HAP-1 (cell line): ENCODE measurements at places on chromosomes 4 and X.

GRCh38 chr4:243426-243825, 61.8 kb downstream of the ZNF732 start:
- DNase-seq = no peak

DNA sequence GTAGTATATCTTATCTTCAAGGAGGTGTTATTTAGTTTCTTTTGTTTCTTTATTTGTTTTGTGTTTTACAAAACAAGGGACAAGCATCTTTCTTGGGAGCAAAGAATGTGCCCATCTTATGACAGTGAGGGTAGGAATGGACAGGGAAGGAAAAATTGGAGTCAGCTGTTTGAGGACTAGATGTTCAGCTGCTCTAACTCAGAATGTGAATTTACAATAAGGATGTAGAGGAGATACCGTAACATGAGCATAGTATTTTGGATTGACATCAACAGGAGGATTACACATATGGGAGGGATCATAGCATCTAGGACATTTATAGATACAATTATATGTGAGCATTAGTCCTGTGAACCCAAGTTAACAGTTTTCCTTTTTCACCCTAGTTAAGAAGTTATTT, 89.0 kb upstream of the GK2 start:
- DNase-seq = no peak

DNA sequence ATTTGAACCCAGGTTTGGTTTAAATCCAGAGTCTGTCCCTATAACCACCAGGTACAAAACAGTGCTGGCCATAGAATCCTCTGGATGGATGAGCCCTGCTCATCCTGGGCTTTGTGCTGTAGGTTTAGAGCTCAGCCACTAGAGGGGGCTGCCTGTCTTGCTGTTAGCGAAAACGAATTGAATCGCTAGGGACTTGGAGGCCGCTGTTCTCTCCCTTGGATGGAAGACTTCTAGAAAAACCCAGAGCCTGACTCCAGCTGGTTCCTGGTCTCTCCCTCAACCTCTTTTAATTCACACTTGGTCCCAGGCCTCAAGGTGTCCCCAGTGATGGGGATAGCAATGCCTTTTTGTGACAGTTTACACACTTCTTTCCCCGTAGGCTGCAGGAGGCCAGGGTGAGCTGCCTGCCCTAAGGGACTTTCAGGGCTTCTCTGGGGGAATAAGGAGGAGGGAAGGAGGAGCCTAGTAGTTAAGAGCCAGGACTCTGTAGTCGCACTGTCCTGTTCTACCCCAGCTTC, 8.7 kb downstream of the RIPPLY1 start:
- peak; percentile 85 for DNase-seq

DNA sequence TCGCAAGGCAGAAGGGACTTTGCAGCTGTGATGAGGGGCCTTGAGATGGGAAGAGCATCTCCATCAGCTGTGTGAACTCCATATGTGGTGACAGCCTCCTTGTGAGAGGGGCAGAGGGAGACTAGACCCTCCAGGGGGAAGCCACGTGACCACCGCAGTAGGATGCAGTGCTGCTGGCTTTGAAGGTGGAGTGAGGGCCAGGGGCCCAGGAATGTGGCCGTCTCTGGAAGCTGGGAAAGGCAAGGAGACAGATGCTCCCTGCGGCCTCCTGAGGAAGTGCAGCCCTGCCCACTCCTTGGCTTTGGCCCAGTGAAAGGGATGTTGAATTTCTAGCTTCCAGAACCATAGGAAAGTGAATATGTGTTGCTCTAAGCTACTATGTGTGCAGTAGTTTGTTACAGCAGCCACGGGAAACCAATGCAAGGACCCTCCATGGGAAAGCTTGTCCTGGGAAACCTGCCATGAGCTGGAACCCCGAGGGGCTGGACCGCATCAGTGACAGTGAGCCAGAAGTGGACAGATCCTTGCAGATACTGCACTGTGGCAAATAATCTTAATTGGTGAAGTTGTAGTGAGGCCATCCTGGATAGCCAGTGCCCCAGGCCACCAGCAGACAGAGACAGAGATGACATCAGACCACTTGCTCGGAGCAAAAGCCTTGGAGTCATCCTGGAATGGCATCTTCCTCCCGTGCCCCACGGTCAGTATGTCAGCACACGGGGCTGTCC, 35.4 kb upstream of the SORCS2 start:
- no peak for DNase-seq

DNA sequence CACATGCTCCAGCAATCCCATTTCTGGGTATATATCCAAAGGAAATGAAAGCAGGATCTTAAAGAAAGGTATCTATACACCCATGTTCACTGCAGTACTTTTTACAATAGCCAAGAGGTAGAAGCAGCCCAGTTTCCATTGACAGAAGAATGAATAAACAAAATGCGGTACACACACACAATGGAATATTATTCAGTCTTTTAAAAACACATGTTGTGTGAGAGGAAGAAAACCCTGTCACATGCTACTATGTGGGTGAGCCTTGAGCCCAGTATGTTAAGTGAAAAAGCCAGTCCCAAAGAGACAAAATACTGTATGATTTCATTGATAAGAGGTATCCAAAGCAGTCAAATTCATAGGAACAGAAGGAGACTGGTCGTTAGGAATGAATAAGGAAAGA, 6.3 kb downstream of the ANXA3 start:
- no peak for DNase-seq

DNA sequence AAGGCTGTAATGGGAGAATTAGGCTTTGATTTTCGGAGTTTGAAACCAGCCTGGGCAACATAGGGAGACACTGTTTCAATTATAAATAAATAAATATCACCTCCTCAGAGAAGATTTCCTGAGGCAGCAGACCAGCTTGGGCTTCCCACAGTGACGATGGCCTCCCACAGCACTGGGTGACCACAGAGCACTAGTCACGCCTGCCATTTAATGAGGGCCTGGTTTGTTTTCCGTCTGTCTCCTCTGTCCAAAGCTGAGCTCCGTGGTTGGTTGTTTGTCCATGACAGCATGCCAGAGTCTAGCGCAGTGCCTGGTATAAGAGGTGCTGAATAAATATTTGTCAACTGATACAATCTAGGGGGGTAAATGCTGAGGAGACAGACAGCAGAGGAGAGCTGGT, 10.4 kb upstream of the PDGFRA start:
- DNase-seq = no peak

DNA sequence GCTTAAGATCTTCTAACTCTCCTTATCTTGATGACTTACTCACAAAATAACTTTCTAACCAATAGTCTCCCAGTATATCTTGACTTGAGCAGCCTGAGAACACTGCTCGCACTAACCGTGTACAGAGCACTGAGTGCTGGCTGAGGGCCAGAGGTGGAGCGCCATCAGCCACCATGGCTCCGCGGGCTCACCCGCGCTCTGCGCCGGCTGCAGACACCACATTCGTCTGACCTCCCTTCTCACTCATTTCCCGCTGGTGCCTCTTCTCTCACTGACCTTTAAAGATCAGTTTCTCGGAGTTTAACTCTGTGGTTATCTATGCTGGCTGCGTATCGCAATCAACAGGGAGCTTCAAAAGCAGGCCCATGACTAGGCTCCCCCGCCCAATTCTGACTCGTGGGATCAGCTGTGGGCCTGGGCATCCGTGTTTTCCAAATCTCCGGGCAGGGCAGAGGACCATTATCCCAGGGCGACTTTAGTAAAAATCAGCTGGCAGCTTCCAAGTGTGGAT, 78.6 kb downstream of the HAUS3 start:
- DNase-seq = no peak

DNA sequence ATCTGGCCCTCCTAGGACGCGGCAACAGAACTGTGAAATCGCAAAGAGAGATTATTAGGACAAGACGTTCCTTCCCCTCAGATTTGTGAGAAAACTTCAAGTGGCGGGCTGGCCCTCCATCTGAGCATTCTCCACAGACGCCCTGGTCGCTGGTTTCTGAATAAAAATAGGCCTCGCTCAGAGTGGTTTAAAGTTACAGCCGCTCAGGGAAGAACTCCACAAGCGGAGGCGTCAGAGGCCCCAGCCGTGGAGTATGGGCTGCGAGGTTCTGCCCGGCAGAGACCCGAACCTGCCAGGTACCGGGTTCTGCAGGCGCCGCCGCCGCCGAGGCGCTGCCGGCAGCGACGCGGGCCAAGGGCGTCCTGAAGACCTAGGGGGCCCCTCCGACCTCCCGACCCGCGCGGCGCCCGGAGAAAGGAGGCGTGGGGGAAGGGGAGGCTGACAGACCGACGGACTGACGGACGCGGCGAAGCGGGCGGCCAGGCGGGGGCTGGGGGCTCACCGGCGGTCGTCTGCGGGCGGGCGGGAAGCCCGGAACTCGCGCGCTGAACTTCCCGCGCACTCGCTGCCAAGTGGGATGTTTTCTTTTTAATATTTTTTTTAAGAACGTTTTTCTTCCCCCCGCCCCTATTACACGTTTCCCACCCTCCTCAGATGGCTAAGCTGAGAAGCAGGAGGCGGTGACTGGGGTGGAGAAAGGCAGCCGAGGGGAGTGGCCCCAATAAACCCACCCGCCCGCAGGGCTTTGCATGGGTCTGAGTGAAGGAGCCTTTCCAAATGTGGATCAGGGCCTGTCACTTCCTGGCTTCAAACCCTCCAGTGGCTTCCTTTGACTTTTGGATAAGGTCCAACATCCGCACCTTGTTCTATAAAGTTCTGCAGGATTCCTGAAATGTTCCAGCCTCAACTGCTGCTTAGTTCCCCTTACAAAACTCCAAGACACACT, at the start of gene PABPC4L:
TSS of gene PABPC4L (minus strand) at position 574 of the 946 bp plus-strand sequence. CDS start 770 bp downstream, outside the sequence.
- DNase-seq = peak; percentile 92

DNA sequence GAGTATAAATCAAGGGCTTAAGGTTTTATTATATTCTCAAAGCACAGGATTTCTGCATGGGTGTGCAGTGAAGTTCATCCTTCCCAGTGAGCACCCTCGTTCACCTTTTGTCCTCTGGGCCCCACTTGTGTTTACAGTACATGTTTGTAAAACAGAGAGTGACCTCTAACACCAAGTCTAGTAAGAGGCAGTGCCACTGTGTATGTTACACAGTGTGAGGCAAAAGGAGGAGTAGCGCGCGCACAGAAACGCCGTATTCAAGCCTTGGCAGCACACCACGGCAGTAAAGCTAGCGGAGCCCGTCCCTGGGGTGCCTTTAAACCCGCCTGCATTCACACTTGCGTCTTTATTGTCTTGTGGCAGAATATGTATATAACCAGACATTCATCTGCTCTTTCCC, 51.9 kb downstream of the CCNI start:
- DNase-seq = no peak

- no peak for DNase-seq
These were observed 48.5 kb upstream of the IL15 start for GRCh38 chr4:141587897-141588296.

DNA sequence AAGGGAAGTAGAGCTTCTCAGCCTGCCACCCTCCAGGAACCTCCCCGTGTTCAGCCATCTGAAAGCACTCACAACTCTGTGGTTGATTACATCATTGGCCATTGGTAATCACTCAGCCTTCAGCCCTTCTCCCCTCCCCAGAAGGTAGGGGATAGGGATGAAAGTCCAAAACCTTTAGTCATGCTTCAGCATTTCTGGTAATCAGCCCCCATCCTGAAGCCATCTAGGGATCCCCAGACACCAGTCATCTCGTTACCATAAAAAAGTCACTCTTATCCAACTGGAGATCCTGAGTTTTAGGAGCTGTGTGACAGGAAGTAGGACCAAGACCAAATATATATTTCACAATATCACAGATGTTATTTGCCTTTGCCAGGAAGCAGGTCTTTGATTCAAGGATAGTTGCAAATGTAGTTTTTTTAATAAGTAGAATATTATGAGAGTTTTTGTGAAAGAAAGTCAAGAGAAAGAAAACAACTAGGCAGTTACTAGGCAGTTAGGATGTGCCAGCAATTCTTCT, 364.6 kb upstream of the NOCT start:
- no peak for DNase-seq

DNA sequence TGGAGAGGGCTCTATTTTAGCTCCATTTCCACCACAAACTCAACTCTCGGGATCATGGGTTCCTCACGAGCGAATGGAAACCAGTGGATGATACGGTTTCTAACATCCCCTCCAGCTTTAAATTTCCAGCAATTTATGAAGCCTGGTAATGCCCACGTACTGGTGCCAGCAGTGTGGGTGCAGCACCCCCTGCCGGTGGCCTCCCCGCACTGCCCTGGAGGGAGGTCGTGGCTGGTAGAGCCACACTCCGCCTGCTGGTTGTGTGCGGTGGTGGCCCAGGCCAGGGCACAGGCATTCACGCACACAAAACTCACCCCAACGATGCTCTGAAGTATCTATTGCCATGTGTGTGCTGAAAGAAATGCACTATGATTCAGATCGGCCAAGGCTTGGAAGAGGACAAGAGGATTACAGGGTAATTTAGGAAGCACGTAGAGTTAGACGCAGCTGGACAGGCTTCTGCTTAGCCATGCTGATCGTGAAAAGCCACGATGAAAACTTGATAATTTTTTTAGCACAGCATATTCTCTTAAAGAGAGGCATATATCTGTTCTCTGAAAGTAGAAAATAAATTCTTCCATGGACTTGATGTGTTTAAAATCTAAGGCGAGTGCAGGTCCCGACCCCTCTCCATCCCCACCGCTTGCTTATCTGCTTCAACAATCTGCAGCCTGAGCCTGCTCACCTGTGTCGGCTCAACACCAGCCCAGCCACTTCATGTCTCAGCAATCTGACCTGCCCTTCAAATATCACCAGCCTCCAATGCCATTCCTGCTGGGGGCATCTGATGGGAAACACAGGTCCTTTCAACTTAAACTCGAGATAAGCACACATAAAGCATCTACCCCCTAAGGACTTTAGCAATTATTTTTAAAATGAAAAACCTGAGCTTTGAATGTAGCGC, 59.1 kb downstream of the SCD5 start:
- peak; percentile 51 for DNase-seq

DNA sequence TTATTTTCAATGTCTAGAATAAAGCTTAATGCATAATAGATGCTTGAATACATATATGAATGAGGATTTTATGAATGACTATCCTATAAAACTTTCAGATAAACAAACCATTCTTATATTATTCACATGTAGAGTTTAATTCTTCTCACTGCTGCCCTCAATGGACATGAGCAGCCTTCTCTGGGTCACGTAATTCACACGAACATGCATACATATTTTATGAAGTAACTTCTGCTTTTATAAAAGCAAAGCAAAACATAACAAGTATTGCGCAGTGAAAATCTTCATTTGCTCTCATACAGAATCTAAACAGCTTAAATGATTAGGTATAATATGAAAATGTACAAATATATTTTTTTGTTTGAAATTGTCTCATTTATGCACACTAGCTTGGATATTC, 116.7 kb downstream of the TMA16 start:
- DNase-seq = no peak

DNA sequence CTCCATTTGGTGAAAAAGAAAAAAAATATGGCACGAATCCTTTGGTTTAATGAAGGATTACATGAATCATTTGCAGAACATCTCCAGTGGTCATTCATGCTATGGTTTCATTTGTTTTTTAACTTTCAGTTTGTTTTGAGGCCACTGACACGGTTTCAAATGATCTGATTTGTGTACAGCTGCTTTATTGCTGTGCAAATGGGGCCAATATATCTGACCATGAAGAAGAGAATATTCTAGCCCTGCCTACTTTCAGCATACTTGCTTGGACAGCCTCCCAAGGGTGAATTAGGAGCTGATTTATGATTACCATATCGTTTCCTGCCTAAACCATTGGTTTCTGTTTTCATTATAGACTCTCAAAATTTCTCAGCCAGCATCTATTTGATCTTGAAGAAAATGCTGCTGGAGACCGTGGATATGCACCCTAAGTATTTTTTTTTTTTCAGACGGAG, 30.7 kb downstream of the SPARCL1 start:
- DNase-seq = no peak
